ENCODE measurements at places on chromosomes 16 and 17.

- DNase-seq, result peak; percentile 13
These were observed 32.0 kb upstream of the ABCA5 start for GRCh38 chr17:69358688-69359596.

DNA sequence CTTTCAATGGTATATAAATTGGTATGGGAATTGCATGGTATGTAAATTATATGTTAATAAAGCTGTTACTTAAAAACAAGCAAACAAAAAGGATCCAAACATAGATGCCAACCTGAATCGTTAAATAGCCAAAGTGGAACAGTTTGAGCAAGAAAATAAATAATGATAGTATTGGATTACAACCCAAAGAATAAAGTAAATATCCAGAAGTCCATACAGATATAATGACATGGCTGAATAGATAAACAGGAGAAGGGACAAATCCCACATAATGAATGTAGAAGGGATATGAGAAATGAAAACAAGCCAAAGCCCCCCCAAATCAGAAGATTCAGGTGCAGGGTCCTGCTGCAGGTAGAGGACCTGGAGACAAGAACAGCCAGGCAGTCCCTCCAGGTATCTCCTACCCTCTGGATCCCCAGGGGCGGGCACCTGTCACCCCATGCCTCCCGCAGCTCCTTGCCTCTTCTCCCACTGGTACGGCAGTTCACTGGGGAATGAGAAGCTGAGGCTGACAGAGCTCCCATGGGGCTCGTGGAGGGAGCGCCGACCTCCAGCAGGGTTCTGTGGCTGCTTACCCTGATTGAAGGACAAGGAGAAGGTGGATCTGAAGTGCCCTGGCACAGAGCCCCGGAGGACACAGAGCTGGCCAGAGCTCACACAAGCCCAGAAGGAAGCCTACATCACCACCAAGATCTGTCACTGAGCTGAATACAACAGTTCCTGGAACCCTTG lies 9.9 kb upstream of the LCAT start:
- DNase-seq, result no peak

GRCh38 chr17:5707482-5707881 lies 123.2 kb upstream of the NLRP1 start:
- DNase-seq, result no peak

DNA sequence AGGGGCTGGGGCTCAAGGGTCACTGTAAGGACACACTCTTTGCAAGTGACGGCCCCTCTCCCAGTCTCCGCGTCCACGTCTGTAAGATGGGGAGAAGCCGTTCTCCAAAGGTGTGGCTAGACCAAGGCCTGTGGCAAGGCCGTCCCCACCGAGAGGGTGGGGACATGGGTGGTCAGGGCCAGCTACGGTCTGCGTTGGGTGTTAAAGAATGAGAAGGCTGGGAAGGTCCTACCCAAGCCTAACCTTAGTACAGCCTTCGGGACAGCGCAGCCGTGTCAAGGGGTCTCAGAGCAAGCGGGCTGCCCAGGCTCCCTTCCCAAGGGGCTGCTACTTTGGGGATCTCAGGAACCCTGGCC lies 1.9 kb downstream of the C1QTNF8 start:
- DNase-seq, result no peak

- DNase-seq, result no peak
These were observed 587.3 kb upstream of the CDH5 start for GRCh38 chr16:65779201-65779600.

- no peak for DNase-seq
These were observed 27.2 kb upstream of the KCNJ16 start for GRCh38 chr17:70047619-70048419.

- no peak for DNase-seq
These were observed 2.6 kb upstream of the DNAH2 start for GRCh38 chr17:7714721-7715594.

DNA sequence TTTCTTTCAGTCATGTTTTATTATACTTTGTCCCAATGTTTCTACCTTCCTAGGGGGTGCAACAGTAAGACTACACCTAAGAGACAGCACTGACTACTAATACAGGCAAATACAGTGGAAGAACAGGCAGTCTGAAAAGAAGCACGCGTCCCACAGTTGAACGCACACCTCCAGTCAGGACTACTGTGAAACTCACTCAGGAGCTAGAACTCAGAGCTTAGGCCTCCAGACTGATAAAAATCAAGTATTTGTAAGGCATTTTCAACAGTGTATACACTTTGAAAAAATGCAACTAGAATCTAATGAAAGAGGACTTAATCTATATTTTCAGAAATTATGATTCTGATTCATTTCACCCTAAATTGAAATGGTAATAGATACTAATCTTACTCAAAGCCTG lies 14.4 kb downstream of the ITFG1 start:
- no peak for DNase-seq

- no peak for DNase-seq
These were observed 480 bp downstream of the TXNL4B start for GRCh38 chr16:72092832-72093447.

- DNase-seq, result no peak
These were observed 8.4 kb upstream of the PKMYT1 start for GRCh38 chr16:2988590-2989099.

- no peak for DNase-seq
These were observed 127.7 kb downstream of the PARN start for GRCh38 chr16:14502256-14502875.

- peak; percentile 69 for DNase-seq
These were observed 48.2 kb upstream of the CDC42EP4 start for GRCh38 chr17:73359987-73360410.

- no peak for DNase-seq
These were observed 16.1 kb downstream of the LASP1 start for GRCh38 chr17:38885728-38886642.

GRCh38 chr17:66967837-66968543 lies 3.5 kb downstream of the CACNG4 start:
- DNase-seq, result peak; percentile 15

GRCh38 chr17:51803161-51803560 lies 355.4 kb downstream of the CA10 start:
- DNase-seq, result no peak

GRCh38 chr16:30740364-30741251 lies 7.6 kb upstream of the PHKG2 start:
- peak; percentile 58 for DNase-seq

DNA sequence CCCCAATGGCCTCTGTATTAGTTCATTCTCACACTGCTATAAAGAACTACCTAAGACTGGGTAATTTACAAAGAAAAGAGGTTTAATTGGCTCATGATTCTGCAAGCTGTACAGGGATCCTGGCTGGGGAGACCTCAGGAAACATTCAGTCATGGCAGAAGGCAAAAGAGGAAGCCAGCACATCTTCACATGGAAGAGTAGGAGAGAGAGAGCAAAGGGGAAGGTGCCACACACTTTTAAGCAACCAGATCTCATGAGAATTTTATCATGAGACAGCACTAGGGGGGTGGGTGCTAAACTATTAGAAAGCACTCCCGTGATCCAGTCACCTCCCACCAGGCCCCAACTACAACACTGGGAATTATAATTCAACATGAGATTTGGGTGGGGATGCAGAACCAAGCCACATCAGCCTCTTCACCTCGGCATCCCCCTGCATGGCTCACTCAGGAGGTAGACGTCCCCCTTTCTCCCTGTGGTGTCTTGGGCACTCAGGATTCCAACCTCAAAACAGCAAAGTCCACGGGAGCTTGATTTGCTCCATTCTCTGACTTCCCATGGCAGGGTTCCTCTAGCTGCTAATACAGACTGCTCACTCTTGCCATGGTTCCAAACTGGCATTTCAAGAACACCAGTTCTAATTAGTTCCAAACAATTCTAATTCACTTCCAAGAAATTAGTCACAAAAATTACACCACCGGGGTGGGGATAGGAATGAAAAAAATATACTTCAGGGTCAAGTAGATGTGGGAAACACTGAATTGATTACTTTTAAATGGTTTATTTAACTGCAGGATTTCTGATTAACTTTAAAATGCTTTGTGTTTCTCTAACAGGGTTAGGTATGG lies 203.8 kb upstream of the HSBP1 start:
- no peak for DNase-seq

- DNase-seq, result no peak
These were observed 659.9 kb upstream of the SOX9 start for GRCh38 chr17:71460943-71461342.

- DNase-seq, result no peak
These were observed 2266.5 kb downstream of the TP53TG3F start for GRCh38 chr16:35725949-35726348.

DNA sequence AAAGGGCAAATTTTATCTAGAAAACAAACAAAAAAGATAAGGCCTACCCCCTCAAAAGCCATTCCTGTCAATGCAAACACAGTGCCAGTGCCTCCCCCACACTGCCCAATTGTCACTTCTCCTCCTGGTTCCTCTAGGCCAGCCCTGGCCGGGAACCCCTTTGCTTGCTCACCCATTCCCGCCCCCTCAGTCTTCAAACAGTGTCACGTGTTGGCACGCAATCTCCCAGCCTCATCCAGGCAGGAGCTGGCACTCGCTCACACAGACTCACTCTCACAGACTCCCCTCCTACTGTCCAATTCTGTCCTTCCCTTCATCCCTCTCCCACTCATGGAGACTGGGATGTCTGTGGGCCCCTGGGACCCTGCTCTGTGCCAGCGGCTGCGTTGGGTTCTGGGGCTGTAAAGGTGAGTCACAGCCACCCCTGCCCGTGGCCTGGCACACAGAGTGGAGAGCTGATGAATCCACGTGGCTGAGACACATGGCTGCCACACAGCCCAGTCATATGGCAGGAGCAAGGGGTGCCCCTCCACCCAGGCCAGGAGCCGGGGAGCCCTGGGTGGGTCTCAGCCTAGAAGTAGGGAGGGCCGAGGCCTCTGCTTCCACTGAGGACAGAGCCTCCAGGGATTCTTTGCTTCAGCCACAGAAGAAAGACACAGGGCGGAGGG lies 54.8 kb downstream of the VAC14 start:
- DNase-seq, result no peak

DNA sequence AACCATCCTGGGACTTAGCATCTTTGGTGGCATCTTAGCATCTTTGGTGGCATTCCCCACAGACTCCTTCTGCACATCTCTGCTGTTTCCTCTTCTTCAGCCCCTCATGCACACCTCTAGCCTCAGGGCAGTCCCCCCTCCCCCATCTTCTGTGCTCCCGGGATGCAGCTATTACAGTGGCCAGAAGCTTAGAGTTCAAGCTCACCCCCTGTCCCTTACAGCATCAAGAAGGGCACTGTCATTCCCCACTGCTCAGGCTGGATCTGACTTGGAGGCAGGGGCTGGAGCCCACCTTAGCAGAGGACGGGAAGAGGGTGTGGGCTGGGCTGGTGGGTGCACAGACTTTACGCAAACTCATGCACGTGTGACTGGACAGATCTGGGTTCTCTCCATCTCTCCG lies 650 bp downstream of the EPN3 start:
- DNase-seq, result no peak

- DNase-seq, result no peak
These were observed 119.9 kb upstream of the TMEM97 start for GRCh38 chr17:28199115-28199514.

DNA sequence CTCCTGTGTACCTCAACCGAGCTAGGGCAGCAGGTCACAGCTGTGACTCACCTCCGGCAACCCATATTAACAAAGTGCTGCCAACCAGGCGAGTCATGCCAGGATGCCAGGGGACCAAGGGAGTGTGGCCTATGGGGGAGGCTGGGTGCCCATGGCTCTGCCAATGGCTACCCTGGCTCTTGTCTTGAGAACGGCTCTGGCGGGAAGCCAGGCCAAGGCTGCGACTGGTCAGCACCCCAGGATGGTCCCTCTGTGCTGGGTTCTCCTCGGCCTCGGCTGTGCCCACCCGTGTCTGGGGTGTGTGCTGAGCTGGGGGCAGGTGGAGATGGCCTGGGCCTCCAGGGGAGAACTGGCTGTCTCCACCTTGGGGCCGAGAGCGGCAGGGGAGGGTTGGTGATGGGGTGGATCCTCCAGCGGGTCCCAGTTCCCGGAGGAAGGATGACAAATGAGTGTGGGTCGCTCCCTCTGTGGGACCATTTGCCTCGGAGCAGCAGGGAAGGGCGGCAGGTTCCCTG lies 75.8 kb downstream of the MRC2 start:
- DNase-seq, result peak; percentile 46

DNA sequence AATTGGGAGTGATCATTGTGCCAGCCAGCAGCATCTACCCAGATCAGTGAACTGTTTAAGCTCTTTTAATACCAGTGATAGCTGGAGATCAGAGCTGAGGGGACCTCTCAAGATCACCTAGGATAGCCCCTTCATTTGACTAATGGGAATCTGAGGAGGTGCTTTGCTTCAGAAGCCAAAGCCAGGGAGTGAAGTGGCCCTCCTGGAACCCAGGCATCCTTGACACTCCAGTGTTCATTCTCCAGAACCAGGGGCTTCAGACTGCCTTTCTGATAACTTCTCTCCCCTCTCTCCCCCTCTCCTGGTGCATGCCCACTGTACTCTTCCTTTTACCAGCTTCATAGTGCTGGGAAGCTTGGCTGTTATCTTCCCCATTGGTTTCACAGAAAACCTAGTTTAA lies 48.0 kb upstream of the SLC12A3 start:
- no peak for DNase-seq

DNA sequence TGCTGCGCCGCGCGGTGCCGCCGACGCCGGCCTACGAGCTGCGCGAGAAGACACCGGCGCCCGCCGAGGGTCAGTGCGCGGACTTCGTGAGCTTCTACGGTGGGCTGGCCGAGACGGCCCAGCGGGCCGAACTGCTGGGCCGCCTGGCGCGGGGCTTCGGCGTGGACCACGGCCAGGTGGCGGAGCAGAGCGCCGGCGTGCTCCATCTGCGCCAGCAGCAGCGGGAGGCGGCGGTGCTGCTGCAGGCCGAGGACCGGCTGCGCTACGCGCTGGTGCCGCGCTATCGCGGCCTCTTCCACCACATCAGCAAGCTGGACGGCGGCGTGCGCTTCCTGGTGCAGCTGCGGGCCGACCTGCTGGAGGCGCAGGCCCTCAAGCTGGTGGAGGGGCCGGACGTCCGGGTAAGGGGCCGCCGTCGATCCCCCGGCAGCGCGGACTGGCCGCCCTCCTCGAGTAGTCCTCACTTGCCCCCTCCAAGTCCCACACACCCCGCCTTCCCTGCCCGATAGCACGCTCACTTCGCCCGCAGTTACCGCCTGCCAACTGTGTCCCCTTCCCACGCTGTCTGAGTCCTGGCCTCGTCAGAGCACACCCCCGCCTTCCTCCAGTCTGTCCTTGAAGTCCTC lies 470 bp downstream of the MLYCD start:
- no peak for DNase-seq

Data from NCI-H345 (cell line).